ENCODE measurements at places on chromosomes 16 and 17.

- no peak for DNase-seq
Observed at GRCh38 chr17:50206604-50207293, 5.3 kb upstream of the COL1A1 start.

- no peak for DNase-seq
Observed at GRCh38 chr16:23101012-23101550, 48.2 kb downstream of the USP31 start.

- peak; percentile 48 for DNase-seq
Observed at GRCh38 chr17:8935191-8935590, 30.3 kb downstream of the PIK3R5 start.

- DNase-seq, result no peak
Observed at GRCh38 chr17:20010099-20010863, 1.1 kb downstream of the SPECC1 start.

GRCh38 chr16:29899516-29900101 is at the start of gene SEZ6L2:
SEZ6L2 (minus strand) TSS chr16:29899550; CDS start chr16:29899019, 531 bp downstream.
- no peak for DNase-seq

DNA sequence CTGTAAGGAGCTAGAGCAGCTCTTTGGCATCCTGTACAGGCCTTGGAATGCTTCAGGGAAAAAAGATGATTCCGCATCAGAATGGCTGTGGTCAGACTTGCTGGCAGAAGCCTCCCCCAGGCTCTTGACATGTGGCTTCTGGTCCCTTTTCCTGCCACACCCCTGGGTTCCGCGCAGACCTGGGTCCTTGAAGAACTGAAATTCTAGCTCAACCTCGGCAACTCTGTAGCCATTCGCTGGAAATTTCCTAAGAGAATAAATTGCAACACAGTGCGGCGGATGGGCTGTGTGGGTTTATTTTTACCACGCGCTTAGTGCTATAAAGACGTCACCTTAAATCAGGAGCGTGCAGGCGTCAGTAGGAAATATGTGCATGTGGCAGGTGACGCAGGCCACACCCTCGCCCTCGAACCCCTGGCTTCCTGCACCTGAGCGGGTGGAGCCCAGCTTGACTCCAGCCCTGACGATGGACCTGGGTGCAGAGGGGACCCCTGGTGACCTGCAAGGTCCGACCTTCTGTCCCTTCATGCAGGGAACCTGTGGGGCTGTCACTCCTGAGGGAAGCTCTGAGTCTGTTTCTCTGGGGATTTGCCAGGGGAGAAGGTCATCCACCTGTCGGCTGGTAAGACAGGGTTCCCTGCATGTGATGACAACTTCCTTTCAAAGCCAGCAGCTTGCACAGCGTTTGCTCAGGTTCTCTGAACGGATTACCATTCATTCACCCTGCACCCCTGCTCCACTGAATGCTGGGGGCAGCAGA is 46.3 kb downstream of the METRNL start:
- DNase-seq, result no peak

GRCh38 chr17:17843096-17843495 is 6.3 kb upstream of the SREBF1 start:
- no peak for DNase-seq

DNA sequence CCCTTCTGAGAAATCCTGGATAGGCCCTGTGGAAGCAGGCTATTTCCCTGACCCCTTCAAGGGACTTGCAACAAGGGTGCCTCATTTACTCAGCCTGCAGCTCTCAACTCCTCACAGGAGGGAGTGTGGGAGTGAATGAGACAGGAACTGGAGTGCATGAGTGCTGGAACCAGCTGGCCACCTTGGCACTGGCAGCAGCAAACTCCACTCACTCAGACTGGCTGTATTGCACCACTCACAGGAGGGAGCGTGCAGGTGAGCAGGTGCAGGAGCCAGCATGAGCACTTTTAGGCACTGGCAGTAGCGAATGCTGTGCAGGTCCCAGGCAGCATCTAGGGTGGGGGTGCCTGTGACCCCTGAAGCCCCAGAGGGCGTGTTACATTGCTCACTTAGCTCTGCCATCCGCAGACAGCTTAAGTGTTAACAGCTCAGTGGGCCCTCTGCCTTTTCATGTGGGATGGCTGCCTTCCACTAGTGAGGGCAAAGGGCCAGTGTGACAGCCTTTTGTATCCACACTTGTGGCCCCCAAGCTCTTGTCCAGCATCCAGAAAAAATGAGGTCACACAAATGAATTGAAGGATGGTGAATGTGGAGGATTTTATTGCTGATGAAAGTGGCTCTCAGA is 11.0 kb upstream of the ZNHIT3 start:
- no peak for DNase-seq

- DNase-seq, result no peak
Observed at GRCh38 chr17:64679710-64680216, 17.7 kb upstream of the SMURF2 start.

GRCh38 chr16:8567355-8568230 is 22.7 kb downstream of the TMEM114 start:
- DNase-seq, result peak; percentile 53

DNA sequence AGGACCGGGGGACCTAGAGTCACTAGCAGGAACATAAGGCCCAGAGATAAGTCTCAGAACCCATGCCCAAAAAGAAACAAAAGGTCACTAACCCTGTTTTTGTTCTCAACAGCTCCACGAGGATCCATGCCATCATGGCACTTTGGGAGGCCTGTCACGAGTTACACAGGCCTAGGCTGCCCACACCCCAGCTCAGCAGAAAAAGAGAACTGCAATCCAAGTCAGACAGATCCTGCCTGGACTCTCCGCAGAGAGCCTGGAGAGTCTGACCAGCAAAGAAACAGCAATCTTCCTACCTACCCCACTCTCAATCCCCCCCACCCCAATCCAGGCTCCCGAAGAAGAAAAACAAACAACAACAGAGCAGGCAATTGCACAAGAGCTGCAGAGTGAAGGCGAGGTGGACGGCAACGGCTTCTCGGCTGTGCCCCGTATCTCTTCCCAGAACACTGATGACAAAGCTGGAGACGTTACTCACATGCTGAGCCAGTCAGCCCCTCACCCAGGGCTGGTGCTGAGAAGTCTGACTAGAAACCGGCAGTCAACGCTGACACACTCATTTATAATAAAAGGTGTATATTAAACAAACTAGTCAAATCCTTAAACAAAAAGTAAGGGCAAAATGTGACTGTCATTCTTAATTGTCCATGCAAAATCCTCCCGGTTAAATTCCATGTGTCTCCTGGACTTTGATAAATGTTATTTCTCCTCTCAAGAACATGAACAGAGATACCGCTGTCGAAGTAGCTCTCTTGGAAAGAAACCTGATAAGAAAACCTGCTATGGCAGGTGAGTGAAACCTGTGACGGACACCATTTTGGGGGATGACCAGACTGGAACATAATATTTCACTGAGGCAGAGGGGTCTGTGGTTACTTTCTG is 89.3 kb downstream of the SMG6 start:
- no peak for DNase-seq

GRCh38 chr17:63993368-63993985 is 4.7 kb upstream of the PRR29 start:
- DNase-seq, result no peak

- DNase-seq, result no peak
Observed at GRCh38 chr17:50165867-50166517, at the start of gene SGCA. SGCA (plus strand) TSS chr17:50166005; CDS start chr17:50166041, 36 bp downstream.

- no peak for DNase-seq
Observed at GRCh38 chr17:19359856-19360255, 2.7 kb downstream of the B9D1 start.

- DNase-seq, result no peak
Observed at GRCh38 chr17:29331075-29331707, 37.2 kb upstream of the NUFIP2 start.

DNA sequence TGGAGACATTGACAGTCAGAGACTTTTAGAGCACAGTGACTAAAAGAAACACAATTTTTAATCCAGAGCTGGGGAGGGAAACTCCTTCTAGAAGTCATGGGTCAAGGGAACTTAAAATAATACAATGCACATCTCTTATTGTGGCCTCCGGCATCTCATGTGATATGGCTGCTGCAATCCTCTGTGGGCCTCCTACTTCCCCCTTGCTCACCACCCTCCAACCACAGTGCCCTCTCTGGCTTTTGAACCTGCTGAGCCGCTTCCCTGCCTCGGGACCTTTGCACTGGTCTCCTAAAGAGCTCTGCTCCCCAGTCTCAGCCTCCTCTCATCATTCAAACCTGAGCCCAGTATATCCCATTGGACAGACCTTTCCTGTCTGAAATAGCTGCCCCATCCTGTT is 47.6 kb downstream of the HS3ST2 start:
- no peak for DNase-seq

DNA sequence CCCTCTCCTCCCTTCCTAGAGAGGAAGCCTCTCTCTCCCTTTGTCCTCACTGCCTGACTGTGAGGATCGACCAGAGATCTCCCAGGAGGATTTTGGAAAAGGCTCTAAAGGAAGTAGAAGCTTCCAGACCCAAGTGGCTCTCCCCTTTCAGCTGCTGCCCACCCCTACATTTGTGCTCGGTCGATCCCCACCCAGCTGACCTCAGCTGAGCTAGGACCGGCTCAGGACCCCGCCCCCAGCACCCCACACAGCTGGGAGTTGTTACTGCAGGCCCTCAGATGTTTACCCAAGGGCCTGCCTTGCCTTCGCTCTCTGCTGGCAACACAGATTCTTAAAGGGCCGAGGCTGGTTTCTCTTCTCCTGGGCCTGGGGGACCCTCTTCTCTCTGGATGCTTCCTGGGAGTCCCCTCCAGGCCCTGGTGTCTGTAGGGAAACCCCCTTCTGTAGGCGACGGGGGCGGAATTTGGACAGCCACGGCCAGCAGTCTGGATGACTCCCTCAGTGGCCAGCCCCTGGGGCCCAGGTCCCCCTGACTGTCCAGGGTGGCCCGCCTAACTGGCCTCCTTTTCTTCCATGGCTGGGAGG is 26.9 kb upstream of the TIMP2 start:
- no peak for DNase-seq

- no peak for DNase-seq
Observed at GRCh38 chr16:4245077-4245791, 3.4 kb upstream of the SRL start.

DNA sequence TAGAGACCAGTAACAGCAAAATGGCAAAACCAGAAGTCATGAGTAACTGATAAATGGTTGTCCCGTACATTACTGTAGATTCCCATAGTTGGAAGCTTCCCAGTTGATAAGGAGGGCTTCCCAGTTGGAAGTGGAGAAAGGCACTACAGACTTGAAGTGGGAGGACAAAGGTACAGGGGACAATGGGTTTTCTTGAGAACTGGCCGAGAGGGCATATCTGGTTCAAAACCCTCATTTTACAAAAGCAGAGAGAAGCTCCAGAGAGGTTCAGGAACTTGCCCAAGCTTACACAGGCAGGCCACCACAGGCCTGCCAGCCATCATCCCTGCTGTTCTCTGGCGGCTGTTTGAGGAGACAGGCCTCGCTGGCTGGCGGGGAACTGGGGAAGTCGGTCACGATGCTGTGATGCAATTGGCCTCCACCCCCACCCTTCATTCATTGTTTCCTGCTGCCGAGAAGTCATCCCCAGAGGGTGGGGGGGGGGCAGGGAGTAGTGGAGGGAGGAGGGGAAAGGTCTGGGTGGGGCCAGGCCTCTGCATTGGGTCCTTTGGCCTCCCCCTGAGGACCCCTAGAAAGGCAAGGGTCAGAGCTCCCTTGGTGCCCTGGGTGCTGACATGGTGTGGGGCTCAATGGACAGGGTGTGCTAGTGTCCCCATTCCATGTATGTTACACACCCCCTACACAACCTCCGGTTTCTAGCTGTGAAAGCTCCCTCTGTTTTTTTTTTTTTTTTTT is 3.0 kb downstream of the UBALD2 start:
- peak; percentile 47 for DNase-seq

- no peak for DNase-seq
Observed at GRCh38 chr16:4328046-4328781, 12.3 kb downstream of the GLIS2 start.

DNA sequence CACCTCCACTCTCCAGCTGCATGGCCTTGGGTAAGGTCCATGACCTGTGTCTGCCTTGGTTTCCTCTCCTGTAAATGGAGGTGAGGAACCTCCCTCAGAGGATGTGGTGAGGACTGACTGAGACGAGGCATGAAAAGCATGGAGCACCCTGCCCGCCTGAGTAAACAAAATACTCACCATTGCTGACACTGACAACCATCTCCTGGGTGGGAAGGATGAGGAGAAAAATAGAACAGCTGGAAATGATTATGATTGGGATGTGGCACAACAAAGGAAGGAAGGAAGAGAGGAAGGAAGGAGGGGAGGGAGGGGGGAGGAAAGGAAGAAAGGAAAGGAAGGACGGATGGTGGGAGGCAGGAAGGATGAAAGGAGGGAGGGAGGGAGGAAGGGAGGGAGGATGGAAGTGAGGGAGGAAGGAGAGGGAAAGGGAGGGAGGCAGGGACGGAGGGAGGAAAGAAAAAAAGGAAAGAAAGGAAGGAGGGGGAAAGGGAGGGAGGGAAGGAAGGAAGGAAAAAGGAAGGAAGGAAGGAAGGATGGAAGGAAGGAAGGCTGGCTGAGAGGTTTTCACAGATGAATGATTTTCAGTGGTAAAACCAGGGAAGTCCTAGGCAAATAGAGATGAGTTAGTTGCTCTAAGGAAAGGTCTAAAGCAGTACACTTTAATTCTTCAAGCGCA is 276.5 kb upstream of the XYLT1 start:
- no peak for DNase-seq

DNA sequence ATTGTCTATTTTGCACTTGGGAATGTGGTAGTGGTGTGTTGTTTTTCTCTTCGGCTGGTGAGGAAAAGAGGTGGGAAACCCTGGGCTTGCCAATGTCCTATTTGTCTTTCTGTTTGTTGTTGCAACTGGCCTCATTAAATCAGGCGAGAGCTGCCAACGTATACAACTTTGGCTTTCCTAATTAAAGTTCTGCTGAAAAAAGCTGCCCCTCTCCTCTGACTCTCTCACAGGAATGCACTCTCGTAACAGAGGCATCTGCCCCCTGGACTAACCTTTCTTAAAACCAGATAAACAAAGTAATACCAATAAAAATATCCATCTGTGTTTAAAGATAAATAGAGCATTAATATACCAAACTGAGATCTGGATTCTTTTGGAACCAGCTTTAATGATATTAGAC is 7.8 kb downstream of the CDRT15 start:
- no peak for DNase-seq

GRCh38 chr16:74563828-74564263 is 43.1 kb downstream of the GLG1 start:
- no peak for DNase-seq

GRCh38 chr16:2769675-2770056 is 7.4 kb downstream of the ELOB start:
- DNase-seq, result no peak

GRCh38 chr16:9787717-9788116 is 394.5 kb downstream of the GRIN2A start:
- DNase-seq, result no peak

GRCh38 chr16:51755039-51755501 is 604.0 kb upstream of the SALL1 start:
- no peak for DNase-seq
